ENCODE measurements at places on chromosomes 7 and 10.
A peak's percentile ranks its signal among the peaks of the same experiment; 100 is the strongest.

DNA sequence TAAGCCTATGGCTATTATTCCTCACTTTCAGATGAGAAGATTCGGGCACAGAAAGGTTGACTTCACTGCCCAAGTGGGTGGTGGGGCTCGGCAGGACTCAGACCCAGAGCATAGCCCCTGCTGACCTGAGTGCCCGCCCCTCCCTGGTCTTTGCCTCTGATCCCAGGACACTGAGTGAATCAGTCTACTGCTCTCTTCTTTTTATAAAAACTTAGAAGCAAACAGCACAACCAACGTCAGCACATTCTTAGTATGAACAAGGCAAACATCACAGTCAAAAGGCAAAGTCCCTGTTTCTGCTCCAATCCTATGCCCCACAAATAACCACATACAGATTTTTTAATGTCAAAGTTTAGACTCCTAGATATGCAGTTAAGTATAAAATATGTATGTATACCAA lies 237.8 kb downstream of the ZMYND11 start:
- DNase-seq, result no peak

DNA sequence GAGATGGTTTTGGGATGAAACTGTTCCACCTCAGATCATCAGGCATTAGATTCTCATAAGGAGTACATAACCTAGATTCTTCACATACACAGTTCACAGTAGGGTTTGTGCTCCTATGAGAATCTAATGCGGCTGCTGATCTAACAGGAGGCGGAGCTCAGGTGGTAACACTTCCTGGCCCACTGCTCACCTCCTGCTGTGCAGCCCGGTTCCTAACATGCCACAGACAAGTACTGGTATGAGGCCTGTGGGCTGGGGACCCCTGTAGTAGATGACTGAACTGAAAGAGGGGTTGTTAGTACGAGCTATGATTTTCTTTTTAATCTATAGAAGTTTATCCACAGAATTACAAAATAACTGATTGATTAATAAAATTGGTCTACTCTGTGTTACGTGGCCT lies 48.1 kb downstream of the DGKB start:
- no peak for DNase-seq

DNA sequence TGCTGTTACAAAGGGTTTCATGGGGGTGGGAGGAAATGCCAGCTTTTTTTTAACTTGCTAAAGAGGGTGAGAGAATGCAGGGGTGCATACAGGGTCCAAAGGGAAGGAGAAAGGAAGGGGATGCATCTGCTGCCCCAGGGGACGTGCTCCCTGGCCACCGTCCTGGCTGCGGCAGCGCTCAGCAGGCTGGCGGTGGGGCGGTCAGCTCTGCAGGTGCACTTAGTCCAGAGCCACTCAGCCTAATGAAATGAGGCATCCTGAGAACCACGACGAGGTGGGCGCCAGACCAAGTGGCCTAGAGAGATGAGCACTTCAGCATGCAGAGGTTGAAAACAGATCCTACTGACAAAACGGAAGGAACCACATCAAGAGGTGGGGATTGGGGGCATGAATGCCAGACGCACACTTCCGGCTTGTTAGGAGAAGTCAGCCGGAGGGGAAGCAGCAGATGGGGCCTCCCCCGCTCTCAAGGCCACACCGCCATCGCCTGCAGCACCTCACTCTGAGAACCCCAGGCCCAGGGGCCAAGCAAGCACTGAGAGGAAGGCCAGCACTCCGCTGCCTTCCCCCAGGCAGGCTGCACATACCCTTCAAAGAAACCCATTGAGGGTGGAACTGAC lies 94.5 kb downstream of the MAD1L1 start:
- no peak for DNase-seq

- no peak for DNase-seq
These were observed 31.1 kb downstream of the CCDC172 start for GRCh38 chr10:116355341-116355740.

GRCh38 chr7:91463330-91463729 lies 199.1 kb downstream of the FZD1 start:
- no peak for DNase-seq

DNA sequence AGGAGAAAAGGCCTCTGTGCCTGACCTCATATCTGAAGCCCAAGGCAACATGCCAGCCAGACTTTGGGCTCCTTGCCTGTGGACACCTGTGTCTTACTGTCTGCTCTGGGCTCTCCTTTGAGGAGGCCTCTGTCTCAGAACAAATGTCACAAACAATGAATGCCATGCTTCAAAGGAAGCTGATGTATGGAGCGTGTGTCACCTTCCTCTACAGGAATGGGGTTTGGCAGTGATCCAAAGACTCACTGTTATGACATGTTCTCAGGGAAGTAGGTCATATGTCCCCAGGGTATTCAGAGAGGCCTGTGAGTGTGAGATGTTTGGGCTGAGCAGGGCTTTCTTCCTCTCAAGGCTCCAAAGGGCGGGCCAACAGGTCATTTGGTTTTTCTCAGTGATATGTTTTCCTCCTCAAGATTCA lies 38.4 kb downstream of the PTPRE start:
- peak; percentile 82 for DNase-seq

GRCh38 chr10:107653832-107654287 lies 489.4 kb upstream of the SORCS1 start:
- DNase-seq, result peak; percentile 65

- DNase-seq, result no peak
These were observed 2.5 kb upstream of the BTRC start for GRCh38 chr10:101351477-101351876.

GRCh38 chr7:156147756-156148504 lies 335.7 kb upstream of the SHH start:
- DNase-seq, result no peak

- DNase-seq, result no peak
These were observed 16.2 kb upstream of the BLNK start for GRCh38 chr10:96287392-96288105.

GRCh38 chr10:77546042-77546441 lies 91.6 kb downstream of the KCNMA1 start:
- no peak for DNase-seq

- DNase-seq, result no peak
These were observed 611.4 kb downstream of the TNS3 start for GRCh38 chr7:46970476-46970875.

DNA sequence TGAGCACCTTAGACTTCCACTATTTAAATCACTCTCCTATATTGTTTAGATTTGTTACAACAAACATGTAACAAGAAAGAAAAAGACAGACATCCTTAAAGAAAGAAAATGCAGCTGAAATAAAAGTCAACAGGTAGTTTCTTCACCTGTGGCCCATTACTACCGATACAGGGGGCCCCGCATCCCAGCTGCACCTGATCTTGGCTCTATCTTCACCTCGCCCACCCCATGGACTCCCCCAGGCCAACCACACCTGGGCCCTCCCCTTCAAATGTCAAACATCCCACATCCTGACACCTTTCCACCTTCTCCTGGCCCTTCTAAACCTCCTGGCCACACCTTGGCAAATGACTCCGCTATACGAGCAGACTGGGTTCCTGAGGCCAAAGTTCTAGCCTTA lies 7.0 kb downstream of the DDX56 start:
- DNase-seq, result no peak

DNA sequence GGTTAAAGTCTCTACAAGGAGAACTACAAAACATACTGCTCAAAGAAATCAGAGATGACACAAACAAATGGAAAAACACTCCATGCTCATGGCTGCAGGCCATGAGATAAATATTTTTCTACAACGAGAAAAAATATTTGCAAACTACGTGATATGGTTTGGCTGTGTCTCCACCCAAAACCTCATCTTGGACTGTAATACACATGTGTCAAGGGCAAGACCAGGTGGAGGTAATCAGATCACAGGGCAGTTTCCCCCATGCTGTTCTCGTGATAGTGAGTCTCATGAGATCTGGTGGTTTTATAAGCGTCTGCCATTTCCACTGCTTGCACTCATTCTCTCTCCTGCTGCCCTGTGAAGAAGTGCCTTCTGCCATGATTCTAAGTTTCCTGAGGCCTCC lies 57.8 kb downstream of the COA1 start:
- no peak for DNase-seq
